ENCODE measurements at places on chromosomes 7 and 10. TPM values are rescaled to one million over a fixed set of nuclear protein-coding genes. Genes with fewer than 3 reads are reported as not detected.

GRCh38 chr7:38880035-38880434 is 29.0 kb downstream of the VPS41 start:
- no peak for DNase-seq

TCERG1L gene
- not detected for total RNA-seq

NUTM2B gene
- 1.6 TPM for total RNA-seq

- DNase-seq = no peak
Measured at GRCh38 chr7:74043523-74043951, 15.6 kb downstream of the ELN start.

DNA sequence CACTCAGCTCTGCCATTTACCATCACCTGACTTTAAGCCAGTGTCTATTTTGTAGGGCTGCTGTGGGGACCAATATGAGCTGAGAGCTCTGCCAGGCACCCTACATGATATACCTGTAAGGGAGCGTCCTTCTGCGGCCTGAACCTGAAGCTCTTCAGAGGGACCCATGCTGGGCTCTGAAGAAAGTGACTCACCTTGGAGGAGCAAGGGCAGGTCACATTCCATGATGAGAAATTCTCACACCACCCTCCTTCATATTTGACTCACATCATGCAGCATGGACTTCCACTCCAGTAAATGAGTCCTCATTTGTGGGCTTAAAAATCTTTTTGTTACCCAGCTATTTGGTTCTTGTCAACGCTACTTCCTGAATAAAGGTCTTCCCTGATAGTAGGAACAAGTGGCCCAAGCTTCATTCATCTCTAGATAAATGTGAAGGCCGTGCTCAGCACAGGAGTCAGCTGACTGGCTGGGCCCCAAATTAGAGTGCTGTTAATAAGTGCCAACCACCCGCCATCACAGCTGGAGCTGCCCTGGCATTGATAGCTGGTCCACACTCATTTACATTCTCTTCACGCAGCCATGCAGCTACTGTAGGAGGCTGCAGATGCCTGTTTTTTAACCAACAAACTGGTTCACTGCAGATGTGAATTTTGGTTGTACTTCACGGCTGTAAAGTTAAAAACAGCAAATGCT is 78.4 kb downstream of the RNF216 start:
- no peak for DNase-seq

FOXI2 gene
- total RNA-seq = 0.14 TPM

- no peak for DNase-seq
Measured at GRCh38 chr7:45922810-45923209, 1.7 kb upstream of the IGFBP3 start.

All from transverse colon (tissue), 4 donors.